ENCODE measurements at places on chromosomes 5 and 9.

DNA sequence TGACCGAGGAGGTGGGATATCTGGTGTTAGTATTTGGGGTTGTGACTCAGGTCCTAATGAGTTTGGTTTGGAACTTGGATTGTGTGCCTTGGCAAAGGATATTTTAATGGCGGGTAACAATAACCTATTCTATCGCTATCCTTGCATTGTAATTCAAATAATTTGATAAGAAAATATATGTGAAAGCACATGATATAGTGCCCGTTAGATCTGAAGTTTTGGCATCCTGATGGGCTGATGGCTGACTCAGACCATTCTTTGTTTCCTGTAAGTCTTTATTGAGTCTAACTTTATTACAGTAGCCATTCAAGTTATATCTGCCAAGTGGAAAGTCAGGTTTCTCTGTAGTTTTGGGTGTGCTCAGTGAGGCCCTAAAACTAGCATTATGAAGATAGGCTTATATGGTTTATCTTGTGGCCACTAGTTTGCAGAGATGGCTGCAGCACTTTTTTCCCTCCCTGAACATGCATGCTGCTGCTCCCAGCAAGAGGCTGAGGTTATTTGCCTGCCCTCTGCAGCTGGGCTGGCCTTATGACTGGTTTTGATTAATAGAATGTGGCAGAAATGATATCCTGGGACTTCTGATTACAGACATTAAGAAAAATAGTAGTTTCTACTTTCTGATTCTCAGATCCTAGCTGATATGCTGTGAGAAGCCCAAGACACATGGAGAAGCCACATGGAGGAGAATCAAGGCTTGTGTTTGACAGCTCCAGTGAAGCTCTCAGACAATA lies 46.6 kb downstream of the CFAP95 start:
- no peaks in the 10 kb centered on the region for H3K4me1 ChIP-seq
- H3K27me3 ChIP-seq = no peaks in the 10 kb centered on the region
- no peaks in the 10 kb centered on the region for H3K36me3 ChIP-seq
- no peak overlapping the region for H3K27ac ChIP-seq

GRCh38 chr9:33782395-33783152 lies 12.8 kb upstream of the PRSS3 start:
- no peaks in the 10 kb centered on the region for H3K36me3 ChIP-seq

- H3K27me3 ChIP-seq = no peaks in the 10 kb centered on the region
- H3K36me3 ChIP-seq = no peaks in the 10 kb centered on the region
- no peak overlapping the region for H3K27ac ChIP-seq
- H3K4me1 ChIP-seq = peaks cover 8% of the 10 kb centered on the region
- no peak overlapping the region for H3K4me3 ChIP-seq
These were observed 143.4 kb downstream of the ENTREP1 start for GRCh38 chr9:69468380-69468779.

GRCh38 chr9:19033015-19033414 lies at the start of gene SAXO1:
Gene SAXO1, minus strand, starts transcription at chr9:19033209. Its CDS starts 301 bp downstream, at chr9:19032908.
- H3K4me1 ChIP-seq = no peaks in the 10 kb centered on the region
- H3K27ac ChIP-seq = no peak within 1 kb of the TSS
- no peaks in the 10 kb centered on the region for H3K27me3 ChIP-seq

DNA sequence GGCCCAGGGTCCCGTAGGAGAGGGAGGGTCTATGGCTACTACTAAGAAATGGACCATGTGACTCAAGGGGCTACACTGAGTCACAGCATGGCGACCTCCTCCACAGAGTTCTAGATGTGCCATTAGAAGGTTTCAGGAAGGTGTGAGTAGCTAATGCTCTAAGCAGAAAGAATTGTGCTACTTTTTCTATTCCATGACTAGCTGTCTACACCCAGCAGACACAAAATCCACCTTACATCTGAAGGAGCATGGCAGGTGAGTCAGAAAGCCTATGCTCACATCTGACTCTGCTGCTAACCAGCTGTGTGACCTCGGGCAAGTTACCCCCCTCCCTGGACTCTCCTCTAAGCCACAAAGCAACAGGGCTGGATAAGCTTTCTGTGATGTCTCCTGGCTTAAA lies 14.4 kb upstream of the MEIKIN start:
- H3K4me1 ChIP-seq = no peaks in the 10 kb centered on the region
- H3K27me3 ChIP-seq = no peaks in the 10 kb centered on the region
- no peaks in the 10 kb centered on the region for H3K36me3 ChIP-seq
- DNase-seq = no peak

- H3K36me3 ChIP-seq = no peaks in the 10 kb centered on the region
- no peaks in the 10 kb centered on the region for H3K27me3 ChIP-seq
- no peak for DNase-seq
These were observed 390.7 kb upstream of the PIK3R1 start for GRCh38 chr5:67824852-67825251.

GRCh38 chr9:136051453-136051836 lies 43.6 kb downstream of the NACC2 start:
- peak; percentile 48 for DNase-seq
- H3K4me1 ChIP-seq = peaks cover 9% of the 10 kb centered on the region
- no peak overlapping the region for H3K27ac ChIP-seq
- H3K27me3 ChIP-seq = peaks cover 48% of the 10 kb centered on the region

- DNase-seq = peak; percentile 25
- no peak overlapping the region for H3K4me3 ChIP-seq
- H3K27me3 ChIP-seq = no peaks in the 10 kb centered on the region
- H3K4me1 ChIP-seq = no peaks in the 10 kb centered on the region
These were observed 213.0 kb downstream of the SMARCA2 start for GRCh38 chr9:2228132-2228531.

GRCh38 chr5:43041110-43041668 lies 1.1 kb upstream of the ANXA2R start:
- H3K4me1 ChIP-seq = peaks cover 12% of the 10 kb centered on the region
- H3K27me3 ChIP-seq = peaks cover 95% of the 10 kb centered on the region
- no peaks in the 10 kb centered on the region for H3K36me3 ChIP-seq
- no peak overlapping the region for H3K27ac ChIP-seq
- no peak for DNase-seq

DNA sequence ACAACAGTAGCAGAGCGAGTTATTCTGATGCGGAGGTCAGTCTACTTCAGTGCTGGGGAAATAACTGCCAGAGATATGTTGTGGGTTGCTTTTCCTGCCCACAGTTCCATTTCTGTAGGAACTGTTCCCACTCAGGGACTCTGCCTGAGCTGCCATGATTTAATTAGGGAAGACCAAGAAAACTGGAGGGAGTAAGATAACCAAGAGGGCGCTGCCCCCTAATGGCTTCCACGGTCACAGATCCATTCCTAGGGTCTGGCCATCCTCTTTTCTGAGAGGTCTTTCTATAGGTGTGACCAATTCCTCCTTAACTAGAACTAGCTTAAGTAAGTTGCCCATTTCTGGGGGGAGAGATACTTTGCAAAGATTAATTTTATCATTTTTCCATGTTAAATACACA lies 125.9 kb downstream of the APBA1 start:
- H3K36me3 ChIP-seq = no peaks in the 10 kb centered on the region
- H3K4me3 ChIP-seq = no peak overlapping the region
- H3K27me3 ChIP-seq = no peaks in the 10 kb centered on the region
- peak; percentile 74 for DNase-seq
